NCI-H1436 treated with DMSO at 0.1 percent for 48 hours (cell line): ENCODE measurements at places on chromosomes 2 and 18.
A peak's percentile ranks its signal among the peaks of the same experiment; 100 is the strongest.

DNA sequence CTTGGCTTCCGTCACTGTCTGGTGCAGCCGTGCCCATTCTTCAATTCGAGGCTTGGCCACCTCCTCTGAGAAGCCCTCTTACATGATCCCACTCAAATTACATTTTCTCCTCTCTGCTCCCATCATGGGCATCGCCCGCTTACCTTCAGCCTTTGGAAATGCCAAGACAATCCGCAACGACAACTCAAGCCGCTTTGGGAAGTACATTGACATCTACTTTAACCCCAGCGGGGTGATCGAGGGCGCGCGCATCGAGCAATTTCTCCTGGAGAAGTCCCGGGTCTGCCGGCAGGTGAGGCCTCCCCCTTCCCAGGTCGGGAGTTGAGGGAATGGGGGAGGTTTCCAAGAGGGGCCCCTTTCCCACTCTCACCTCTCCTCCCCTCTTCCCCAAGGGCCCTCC, 38.3 kb downstream of the MYO7B start:
- no peak for DNase-seq

DNA sequence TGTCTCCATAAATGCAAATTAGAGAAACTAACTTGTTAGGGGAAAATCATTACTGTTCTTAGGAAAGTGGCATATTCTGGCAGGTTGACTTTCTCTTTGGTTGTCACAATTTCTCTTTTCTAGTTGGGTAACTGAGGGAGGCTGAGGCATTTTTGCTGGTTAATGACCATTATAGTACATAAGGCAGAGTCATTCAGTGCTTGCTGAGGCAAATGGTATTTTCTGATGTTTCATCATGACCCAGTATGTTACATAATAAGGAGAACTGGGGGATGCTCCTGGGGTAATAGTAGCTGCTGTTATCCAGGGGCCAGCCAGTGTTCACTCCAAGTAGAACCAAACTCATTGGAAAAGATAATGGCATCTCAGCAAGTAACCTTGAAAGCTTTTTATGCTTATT, 62.3 kb downstream of the ITGA6 start:
- no peak for DNase-seq

DNA sequence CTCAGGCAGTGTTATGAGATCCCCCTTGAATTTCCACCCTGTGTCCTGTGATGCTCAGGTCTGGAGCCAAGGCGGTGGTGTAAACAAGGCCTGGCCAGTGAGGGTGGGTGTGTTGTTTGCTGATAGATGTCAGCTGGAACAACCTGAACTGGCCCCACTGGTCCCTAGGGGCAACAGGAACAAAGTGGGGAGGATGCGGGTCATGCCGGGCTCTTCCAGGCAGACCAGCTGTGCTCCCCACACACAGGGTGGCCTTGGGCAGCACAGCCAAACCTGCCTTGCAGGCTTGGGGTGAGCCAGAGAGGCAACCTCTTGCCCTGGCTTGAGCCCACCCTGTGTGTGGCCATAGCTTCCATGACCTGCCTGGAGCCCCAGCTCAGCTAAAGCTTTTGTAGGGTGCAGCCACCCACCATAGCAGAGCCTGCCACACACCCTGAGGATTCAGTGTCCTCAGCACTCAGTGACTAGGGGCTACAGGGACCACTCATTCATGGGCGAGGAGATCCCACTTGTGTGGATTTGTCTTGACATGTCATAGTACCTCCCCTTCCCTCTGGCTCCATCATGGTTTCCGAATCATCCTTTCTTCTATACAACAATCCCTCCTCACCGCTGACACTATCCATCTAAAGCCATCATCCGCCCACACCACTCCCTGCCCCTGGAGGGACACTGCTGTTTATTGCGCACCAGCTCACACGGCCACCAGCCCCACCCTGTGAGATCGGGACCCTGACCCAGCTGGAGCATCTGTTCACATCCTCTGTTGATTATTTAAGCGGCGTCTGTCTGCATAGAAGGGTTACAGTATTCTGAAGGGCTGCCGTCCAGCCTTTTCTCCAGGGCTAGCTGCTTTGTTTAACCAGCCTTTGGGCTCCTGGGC, 268.8 kb downstream of the CYP26B1 start:
- DNase-seq, result no peak

- no peak for DNase-seq
These were observed 9.9 kb upstream of the YPEL5 start for GRCh38 chr2:30136764-30137444.

DNA sequence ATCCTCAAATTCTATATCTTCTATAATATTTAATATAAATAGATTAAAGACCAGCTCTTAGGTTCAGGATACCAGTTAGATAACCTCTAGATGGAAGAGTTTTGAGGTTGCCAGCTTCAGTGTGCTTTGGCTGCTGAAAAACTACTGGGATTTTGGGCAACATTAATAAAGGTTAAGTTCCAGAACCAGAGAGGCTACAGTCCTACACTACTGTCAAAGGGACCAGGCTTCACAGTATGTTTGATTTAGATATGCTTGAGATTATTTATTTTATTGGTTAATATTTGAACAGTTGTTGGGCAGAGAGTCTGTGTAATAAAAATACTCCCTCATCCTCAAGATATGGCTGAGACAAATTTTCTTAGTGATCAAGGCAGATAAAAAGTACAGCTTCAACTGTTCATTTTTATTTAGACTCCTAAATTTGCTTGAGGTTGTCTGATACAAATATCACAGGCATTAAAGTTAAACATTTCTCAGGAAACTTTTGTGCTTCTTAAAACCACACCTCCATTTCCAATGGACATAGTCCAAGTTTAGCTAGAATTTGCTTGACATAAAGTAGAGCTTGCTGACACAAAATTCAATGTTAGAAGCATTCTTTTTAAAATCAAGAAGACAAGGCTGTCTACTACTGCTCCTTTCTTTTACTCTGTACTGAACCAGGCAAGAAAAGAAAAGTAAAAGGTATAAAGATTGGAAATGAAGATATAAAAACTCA, 19.7 kb upstream of the TMEM17 start:
- DNase-seq, result no peak

DNA sequence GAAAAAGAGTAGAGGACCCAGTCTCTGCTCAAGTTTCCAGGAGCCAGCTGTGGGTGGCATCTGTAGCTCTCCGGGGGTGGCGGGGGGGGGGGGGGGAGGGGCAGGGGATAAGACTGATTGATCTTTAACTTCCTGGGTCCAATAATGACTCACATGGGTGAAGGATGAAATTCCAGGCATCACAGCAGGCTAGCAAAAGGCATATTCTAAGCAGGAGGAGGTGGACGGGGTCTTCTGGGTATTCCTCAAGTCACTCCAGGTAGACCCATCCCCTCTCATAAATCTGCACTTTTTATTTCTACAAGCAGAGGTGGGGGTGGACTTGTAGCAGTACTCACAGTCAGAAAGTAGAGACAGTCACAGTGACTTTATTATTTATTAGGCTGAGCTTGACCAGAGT, 85.5 kb upstream of the TMEM247 start:
- no peak for DNase-seq

DNA sequence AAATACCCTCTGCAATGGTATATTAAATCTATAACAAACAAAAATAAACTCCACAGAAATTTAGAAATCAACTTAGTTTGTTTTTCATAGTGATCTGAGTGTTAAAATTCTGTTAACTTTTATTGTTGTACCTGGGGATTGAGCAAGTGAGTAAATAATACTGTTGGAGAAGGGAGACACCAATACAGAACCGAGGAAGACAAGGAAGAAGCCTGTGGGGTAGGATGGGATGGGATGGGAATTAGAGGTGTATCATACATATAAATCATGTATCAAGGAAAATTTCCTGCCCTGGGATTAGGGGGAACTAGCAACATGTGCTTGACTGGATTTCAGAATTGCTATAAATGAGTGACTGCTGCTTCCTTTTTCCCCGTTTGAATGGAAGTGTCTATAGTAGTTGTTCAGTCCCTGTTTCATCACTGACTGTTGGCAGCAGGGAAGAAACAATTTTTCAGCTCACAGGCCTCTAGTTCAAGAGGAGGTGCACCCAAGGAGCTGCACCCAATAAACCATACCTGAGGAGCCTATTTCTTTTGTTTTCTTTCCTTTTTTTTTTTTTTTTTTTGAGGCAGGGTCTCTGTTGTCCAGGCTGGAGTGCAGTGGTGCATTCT, 53.1 kb downstream of the SP110 start:
- DNase-seq, result no peak

GRCh38 chr2:204024503-204024902, 87.9 kb downstream of the ICOS start:
- DNase-seq, result peak; percentile 8

GRCh38 chr2:24899361-24899910, 20.6 kb downstream of the ADCY3 start:
- DNase-seq, result no peak

DNA sequence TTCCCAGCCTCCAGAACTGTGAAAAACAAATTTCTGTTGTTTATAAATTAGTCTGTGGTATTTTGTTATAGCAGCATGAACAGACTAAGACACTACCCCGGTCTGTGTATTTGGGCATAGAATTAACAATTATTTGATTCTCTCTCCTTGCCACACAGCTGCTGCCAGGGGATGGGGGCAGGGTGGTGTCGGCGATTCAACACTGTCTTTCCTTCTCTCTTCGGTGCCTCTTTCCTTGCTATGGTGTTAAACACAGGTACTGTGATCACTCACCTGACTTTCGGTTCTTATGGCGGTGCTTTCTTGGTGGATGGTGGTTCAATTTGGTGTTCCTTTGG, 50.8 kb upstream of the CTAGE1 start:
- no peak for DNase-seq

GRCh38 chr2:203533676-203534591, 1.2 kb downstream of the RAPH1 start:
- DNase-seq, result no peak

GRCh38 chr2:61135510-61135909, 26.5 kb upstream of the C2orf74 start:
- no peak for DNase-seq

DNA sequence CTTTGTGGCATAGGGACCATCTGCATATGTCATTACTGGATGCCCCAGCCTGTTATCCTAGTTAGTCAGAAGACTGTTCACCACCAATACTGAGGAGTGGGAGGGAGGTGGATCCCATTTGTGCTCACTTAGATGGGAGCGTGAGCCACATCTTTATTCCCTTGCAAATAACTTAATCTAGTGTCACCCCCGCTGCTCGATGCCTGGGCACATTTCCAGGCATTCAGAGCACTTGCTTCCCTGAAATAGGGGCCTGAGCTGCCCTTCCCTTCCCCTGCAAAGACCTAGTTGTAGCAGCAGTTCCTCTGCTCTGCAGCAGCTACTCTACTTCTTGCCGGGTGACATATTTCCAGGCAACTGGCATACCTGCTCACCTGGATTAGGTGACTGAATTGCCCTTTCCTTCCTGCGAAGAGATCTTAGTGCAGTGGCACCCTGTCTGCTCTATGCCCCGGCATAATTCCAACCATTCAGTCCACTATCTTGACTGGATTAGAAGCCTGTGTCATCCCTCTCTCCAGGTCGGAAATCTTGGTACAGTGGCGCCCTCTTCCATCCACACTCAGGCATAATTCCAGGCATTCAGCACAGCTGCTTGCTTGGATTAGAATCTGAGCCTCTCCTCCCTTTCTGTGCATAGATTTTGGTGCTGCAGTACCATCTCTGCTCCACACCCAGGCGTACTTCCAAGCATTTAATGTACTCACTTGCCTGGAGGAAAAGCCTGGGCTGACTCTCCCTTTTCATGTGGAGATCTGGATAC, 1389.1 kb upstream of the TMEFF2 start:
- DNase-seq, result no peak

- no peak for DNase-seq
These were observed 237.0 kb upstream of the CDH20 start for GRCh38 chr18:61096226-61096625.

GRCh38 chr2:144500563-144500962, 19.4 kb downstream of the ZEB2 start:
- no peak for DNase-seq

- DNase-seq, result no peak
These were observed 163.4 kb downstream of the UBE2E3 start for GRCh38 chr2:181143790-181144300.

DNA sequence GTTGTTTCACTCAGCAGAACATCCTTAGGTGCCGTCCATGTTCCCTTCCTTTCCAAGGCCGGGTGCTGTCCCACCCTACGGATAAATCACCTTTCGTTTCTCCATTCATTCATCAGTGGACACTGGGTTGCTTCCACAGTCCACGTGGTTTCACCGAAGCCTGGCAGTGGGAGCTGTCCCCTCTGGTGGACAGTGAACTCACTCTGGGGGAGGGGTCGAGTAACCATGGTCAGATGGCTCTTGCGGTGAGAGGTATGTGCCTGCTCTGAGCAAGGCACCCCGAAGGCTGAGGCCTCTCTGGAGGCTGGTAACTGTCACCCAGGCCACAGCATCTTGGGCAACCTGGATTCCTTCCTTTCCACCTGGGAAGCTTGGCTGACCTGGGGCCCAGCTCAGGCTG, 61.5 kb upstream of the TWIST2 start:
- DNase-seq, result no peak

DNA sequence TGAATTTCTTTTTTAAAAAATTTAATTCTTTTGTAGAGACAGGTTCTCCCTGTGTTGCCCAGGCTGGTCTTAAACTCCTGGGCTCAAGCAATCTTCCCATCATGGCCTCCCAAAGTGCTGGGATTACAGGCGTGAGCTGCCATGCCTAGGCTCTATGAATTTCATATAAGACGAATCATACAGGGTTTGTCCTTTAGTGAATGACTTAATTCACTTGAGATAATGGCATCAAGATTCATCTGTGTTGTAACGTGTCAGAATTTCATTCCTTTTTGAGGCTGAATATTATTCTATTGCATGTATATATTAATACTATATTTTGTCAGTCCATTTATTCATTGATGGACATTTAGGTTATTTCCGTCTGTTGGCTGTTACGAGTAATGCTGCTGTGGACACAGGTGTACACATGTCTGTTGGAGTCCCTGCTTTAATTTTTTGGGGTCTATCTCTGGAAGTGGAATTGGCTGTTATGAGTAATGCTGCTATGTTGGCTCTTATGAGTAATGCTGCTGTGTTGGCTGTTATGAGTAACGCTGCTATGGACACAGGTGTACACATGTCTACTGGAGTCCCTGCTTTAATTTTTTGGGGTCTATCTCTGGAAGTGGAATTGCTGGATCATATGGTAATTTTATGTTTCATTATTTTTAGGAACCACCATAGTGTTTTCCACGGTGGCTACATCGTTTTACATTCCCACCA, 210.6 kb downstream of the CAMKMT start:
- DNase-seq, result no peak

- DNase-seq, result no peak
These were observed 123.5 kb upstream of the FOSL2 start for GRCh38 chr2:28269019-28269784.

- DNase-seq, result no peak
These were observed 72.1 kb downstream of the BCL2 start for GRCh38 chr18:63247506-63247905.

DNA sequence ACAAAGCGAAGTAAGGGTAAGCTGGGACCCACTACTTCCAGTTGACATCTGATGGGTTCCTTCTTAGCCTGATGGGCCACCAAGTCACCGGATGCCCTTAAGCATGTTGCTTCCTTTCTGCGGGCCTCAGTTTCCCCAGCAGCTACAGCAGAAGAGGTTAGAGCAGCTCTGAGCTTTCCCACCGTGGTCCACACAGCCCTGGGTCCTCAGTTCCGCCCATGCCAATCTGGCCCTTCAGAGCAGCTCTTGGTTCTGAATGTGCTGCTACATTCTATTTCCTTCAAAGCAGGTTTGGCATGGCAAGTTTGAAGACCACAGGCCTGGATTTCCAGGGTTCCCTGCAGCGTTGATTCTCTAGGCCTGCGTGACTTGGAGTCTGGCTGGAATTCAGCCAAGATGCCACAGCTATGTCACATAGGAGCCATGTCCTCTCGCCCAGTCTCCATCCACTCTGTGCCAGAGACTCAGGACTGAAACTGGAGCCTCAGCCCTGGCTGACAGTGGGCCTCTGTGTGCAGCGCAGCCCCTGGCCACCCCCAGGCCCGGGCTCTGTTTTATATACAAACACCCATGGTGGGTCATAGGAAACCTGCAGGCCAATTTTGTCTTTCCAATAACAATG, 79.6 kb downstream of the TFCP2L1 start:
- no peak for DNase-seq
